ENCODE measurements at places on chromosomes 12 and 14.

- DNase-seq = no peak
These were observed 19.8 kb upstream of the PALS1 start for GRCh38 chr14:67221248-67221981.

- DNase-seq = no peak
These were observed 619 bp upstream of the NTN4 start for GRCh38 chr12:95790917-95791849.

DNA sequence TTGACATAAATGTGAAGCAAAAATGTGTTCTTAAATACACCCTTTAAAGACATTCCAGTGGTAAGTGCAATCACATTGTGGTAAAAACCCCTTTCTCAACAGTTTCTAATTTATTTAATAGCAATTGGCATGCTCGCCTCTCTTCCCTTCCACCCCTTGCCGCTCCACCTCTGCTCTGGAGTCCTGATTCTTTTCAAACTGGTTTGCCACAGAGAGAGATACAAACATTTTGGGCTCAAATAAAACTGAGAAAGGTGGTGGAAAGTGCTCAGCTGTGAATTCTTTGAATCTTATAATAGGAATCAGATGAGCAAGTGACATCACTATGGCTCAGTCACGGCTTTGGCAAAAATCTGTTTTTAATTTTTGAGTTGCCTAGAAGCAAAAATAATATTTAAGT lies 993.9 kb downstream of the GALC start:
- no peak for DNase-seq

- no peak for DNase-seq
These were observed 12.1 kb upstream of the BBS10 start for GRCh38 chr12:76360316-76360715.

GRCh38 chr12:15535352-15535781 lies 213.1 kb downstream of the PTPRO start:
- no peak for DNase-seq
